Chondrocyte (in vitro differentiated cells): ENCODE measurements at places on chromosomes 2 and 18. TPM values are rescaled to one million over a fixed set of nuclear protein-coding genes. Genes with fewer than 3 reads are reported as not detected.

- peak; percentile 90 for DNase-seq
Observed at GRCh38 chr2:95060446-95061118, 35.1 kb downstream of the MAL start.

DNA sequence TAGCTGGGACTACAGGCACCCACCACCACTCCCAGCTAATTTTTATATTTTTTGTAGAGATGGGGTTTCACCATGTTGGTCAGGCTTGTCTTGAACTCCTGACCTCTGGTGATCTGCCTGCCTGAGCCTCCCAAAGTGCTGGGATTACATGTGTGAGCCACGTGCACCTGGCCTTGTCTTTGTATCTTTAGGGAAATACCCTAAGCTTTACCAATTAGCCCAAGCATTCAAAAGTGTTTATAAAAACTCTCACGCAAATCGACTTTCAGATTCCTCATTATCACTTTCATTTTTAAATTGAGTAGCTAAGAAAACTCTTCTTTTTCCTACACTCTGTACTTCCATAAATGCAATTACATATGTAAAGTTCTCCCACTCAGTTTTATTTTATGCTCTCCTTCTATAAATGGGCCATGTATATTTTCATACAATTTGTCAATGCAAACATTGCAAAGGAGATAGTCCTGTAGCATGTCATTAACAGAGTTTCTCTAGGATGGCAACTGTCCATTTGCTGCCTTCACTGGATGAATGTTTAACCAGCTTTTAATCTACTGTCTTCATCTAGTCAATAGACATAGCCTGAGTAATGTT is 326.2 kb upstream of the LRATD1 start:
- no peak for DNase-seq

DNA sequence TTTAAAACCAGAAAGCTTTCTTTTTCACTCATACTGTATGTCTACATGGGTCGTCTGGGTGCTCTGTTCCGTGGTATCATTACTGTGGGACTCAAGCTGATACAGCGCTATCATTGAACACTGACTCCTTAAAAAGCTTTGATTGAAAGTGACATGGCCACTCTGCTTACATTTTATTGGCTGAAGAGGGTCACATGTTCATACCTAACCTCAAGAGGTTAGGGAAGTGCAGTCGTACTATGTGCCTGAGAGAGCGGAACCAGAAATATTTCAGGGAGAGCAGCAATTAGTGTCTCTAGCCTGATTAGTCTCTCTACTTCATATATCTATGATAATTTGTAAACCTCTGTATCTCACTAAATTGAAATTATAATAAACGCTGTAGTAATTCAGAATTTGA is 43.5 kb downstream of the PSMD14 start:
- no peak for DNase-seq

DNA sequence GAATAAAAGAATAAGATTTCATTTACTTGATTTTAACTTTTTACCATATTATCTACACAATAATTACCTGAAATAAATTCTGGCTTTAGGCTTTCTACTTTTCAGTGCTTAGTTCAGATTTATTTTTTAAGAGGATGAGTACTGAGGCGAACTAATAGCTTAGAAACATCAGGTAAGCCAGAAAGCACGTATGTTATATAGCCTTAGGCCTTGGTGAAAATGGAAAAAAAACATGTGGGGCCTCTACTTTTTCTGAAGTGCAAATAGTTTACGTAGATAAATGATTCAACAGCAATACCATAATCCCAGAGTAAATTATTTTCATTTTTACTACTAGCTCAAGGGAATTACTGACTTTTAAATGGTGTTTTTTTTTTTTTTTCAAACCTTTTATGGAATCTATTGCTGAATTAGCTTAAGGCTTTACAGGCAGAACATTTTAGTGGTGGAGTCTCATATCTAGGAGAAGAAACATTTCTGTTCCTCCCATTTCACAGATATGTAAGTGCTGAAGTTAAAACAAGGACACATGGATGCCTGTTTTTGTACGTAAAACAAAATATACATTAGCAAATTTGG is 6.2 kb downstream of the CPS1 start:
- DNase-seq: no peak

DNA sequence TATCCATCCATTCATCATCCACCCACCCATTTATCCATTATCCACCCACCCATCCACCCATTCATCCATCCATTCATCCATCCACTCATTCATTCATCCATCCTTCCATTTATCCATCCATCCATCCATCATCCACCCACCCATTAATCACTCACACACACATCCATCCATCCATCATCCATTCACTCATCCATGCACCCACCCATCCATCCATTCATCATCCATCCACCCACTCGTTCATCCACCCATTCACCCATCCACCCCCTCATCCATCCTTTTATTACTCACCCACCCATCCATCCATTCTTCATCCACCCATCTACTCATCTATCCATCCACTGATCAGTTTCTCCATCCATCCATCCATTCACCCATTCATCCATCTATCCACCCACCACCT is 8.1 kb upstream of the TPO start:
- no peak for DNase-seq

GRCh38 chr2:28693223-28693622 is 58.4 kb upstream of the PPP1CB start:
- no peak for DNase-seq

DNA sequence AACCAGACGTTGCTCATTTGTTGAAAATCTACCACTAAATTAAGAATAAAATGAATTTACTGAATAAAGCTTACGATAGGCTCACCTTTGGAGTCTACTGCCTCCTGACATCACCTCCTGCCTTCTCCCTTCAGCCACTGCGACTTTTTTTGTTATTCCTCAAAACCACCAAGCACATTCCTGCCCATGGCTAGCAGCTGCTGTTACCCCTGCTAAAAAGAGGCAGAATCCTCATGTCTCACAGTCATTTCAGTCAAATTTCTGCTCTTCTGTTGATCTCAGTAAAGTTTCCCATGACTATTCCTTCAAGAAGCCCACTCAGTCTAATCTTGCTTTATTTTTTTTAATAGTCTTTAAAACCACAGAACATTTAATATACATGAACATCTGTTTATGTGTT is 40.8 kb upstream of the ANKRD62 start:
- no peak for DNase-seq

DNA sequence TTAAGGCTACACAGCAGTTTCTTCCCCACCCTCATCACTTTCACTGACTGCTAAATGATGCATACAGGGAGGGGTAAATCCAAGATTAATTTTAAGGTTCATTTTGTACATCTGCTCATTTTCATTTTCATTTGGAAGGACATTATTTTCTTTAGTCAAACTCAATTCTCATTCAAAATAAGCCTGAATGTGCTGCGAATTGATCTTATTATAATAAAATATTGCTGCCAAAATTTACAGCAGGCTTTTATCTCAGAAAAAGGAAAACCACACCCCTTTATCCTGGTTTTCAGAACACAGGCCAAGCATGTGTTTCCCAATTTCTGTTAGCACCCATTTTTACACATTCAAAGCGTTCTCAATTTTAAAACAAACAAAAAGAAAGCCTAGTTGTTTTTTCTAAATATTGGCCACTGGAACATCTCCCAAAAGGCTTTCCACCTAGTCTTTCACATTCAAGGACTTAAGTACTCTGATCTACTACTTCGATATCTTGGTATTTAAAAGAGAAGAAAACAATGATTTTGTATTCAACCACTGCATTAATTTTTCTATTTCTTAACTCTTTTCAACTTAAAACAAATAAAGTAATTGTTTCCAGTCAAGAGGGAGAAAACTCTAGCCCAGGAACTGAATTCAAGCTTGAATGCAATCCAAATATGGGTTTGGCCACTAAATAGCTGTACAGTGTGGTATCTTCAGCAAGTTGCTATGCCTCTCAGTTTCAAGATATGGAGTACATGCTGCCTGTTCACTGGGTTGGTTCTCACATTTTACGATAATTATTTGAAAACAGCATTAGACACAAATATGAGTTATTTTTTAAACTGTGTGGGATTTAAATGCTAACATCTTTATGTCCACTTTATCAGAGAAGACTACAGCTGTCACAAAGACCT is 52.5 kb downstream of the CDH2 start:
- no peak for DNase-seq

- DNase-seq: no peak
Observed at GRCh38 chr2:28488083-28488830, 7.6 kb upstream of the PLB1 start.

GRCh38 chr2:95232232-95232631 is 24.9 kb downstream of the ZNF892 start:
- DNase-seq: no peak

DNA sequence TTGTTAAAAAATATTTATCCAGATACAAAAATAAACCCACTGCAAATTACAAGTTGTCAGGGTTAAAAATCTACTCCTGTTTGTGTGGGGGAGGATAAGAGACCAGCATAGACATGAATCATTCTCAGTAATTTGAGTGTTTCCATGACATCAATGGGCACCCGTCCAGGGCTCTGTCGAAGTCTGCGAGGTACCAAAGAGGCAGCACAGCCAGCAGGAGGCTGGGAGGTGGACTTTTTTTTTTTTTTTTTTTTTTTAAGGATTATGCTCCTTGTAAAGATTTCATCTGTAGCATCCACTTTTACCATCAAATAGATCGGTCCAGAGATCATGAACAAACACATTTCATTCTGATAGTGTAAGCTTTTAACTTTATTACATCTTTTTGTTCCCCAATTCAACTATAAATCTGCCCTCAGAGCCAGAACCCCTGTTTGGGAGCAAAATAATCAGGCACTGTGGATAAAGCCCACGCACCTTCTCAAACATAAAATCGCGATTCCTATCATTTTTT is 182.0 kb downstream of the TCF4 start:
- DNase-seq: no peak

DNA sequence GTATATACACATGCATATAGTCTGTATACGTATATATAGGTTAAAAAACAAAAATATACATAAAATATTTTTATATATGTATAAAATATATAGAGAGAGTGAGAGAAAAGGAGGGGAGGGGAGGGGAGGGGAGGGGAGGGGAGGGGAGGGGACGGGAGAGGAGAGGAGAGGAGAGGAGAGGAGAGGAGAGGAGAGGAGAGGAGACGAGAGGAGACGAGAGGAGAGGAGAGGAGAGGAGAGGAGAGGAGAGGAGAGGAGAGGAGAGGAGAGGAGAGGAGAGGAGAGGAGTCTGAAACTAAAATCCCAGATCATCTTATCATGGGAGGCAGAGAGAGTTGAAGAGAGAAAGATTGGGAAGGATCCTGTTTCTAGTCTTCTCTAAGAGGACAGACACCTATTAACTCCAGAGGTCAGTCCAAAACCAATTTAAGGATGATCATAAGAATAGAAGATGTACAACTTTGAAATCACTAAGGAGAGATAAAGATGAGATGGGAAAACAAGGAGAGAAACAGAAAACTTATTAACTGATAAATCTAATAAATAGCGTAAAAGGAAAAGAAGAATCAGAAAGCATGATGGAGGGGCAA is 195.4 kb downstream of the SRBD1 start:
- no peak for DNase-seq

- no peak for DNase-seq
Observed at GRCh38 chr2:20165677-20166509, 59.0 kb downstream of the SDC1 start.

DNA sequence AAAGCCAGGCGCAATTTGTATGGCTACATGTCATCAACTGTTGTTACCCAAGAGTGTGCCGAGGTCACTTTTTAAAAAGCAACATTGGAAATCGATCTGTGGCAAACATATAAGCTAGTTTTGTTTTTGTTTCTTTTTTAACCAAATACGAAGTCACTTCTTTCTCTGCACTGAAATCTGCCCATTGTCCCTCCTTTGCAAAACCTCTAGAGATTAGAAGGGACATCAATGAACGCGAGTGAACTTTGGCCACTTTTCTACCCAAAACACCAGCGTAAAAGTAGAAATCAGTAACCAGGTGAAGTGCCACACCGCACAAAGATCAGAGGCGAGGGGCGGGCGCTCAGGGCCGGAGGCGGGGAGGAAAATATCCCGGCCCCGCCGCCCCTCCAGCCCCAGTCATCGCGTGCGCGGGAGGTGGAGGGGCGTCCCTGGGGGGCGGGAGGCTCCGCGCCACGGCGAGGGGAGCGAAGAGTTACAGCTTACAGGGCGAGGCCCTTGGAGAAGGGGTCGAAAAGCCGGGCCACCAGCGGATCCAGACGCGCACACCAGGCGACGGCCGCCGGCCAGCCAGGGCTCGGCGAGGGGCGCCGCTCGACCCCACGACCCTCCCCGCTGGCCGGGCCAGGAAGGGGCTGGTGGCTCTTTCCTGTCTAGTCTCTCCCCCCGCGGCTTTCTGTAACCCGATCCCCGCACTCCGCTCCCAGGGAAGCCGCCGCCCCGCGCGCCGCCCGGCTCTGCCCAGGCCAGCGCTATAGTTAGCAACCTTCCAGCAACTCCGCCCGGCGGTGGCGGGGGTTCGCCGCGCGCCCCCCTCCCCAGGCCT is 993 bp downstream of the RBMS1 start:
- peak; percentile 92 for DNase-seq

DNA sequence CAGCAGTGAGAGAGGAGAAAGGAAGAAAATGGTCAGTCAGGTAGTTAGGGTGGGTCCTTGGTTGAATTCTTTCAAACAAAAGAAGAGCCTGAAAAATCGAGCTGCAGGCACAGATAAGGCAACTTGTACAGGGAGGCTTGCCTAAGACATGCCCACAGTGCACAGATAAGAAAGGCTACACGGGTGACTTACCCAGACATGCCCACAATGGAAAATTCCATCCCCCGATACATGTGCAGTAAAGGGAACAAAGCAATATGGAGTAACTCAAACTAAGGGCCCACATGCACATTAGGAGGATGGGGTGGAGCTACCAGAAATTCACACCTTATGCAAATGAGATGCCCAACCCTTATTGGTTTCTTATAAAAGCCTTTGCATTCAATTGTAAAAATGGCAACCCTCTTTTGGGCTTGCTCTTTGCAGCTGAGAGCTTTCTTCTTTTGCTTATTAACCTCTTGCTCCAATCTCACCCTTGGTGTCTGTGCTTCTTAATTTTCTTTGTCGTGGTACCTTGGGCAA is 110.3 kb upstream of the RMP24 start:
- no peak for DNase-seq

DNA sequence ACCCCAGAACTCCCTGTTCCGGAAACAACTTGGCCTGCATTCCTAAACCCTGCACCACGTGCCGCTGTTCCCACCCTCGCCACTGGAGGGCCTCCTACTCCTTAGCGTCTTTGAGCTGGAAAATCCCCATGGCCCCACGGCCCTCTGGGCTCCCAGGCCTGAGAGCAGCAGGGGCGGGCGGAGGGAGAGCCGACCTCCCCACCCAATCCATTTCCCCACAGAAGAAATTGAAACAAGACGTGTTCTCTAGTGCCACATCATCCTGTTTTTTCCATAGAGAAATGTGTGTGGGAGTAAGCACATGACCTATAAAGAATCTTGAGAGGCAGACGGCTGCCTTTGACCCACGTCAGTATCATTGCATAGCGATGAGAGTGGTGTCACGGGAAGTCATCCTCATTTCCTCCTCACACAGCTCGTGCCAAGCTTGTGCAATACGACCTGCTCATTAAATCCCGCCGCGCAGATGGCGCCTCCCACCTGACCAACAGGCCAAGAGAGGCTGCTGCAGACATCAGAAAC is 79.2 kb downstream of the LAMA1 start:
- DNase-seq: no peak

- no peak for DNase-seq
Observed at GRCh38 chr18:26531605-26532298, 16.6 kb downstream of the KCTD1 start.

Gene NT5DC4
- not detected in 3 replicates for total RNA-seq

Gene ACSL3
- total RNA-seq: 88.4 to 115 TPM (median 107 TPM) in 3 replicates

Gene KIDINS220
- 65.2 to 68.2 TPM (median 66.3 TPM) in 3 replicates for total RNA-seq

Gene RBM44
- 0.48 to 0.54 TPM (median 0.50 TPM) in 3 replicates for total RNA-seq

Gene SLC4A5
- total RNA-seq: 0.65 to 2.2 TPM (median 1.2 TPM) in 3 replicates

Gene SDC1
- 11.4 to 13.2 TPM (median 12.6 TPM) in 3 replicates for total RNA-seq

Gene CRYGC
- total RNA-seq: not detected in 3 replicates

Gene RELCH
- total RNA-seq: 15.2 to 22.6 TPM (median 16.2 TPM) in 3 replicates

Gene PHOSPHO2
- total RNA-seq: 3.0 to 4.2 TPM (median 3.3 TPM) in 3 replicates

Gene SLC8A1
- 50.4 to 53.7 TPM (median 52.7 TPM) in 3 replicates for total RNA-seq
